Fibroblast of lung (primary cell): ENCODE measurements at places on chromosomes 6 and 20. TPM values are rescaled to one million over a fixed set of nuclear protein-coding genes. Genes with fewer than 3 reads are reported as not detected.

Gene TTLL9
- total RNA-seq, result not detected in 2 replicates

Gene SLCO4A1
- total RNA-seq, result 0.26 and 0.50 TPM in 2 replicates

Gene SYNDIG1
- total RNA-seq, result 0.17 and 0.51 TPM in 2 replicates

Gene RHAG
- not detected in 2 replicates for total RNA-seq

Gene RAET1G
- 3.3 and 8.8 TPM in 2 replicates for total RNA-seq
